Diencephalon (tissue), 1 donor: ENCODE measurements at places on chromosomes 2 and 18. TPM values are rescaled to one million over a fixed set of nuclear protein-coding genes. Genes with fewer than 3 reads are reported as not detected.

Gene LINC00305
- not detected for total RNA-seq

Gene SLC23A3
- 0.23 TPM for total RNA-seq

Gene RPRM
- 21.5 TPM for total RNA-seq

Gene CHRNA1
- total RNA-seq: not detected

Gene CYP26B1
- 2.1 TPM for total RNA-seq
